ENCODE measurements at places on chromosomes 2 and 18.

DNA sequence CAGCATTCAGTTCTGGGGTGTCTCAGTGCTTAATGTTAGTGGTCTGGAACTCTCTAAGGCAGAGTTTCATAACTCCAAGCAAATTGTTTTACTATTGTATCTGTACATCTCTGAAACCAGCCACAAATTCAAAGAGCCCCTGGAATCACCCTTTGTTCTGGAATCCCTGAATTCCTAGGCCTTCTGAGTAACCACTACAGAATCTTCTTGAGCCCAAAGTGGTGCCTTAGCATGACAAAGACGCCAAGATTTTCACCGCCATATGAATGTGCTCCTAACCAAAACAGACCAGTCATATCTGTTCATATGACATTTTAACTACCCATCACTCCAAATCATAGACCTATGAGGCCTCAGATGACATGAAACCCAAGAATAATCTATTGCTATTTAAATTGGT, 668.1 kb downstream of the EPHA4 start:
- no peak for DNase-seq

DNA sequence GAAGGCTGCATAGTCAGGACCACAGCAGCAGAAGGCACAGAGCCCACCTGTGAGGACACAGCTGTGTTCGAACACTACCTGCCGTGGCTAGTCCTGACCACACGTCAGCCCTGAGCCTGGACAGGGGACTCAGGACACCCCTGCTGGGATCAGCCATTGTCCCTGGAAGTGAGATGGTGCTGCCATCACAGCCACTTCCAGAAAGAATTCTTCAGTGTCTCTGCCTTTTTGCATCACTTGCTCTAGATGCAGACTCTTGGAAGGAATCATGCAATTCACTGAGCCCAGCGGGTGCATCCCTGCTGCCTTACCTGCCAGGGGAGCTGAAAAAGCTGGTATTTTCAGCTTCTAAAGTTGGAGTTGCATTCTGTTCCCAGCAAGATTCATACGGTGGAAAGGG, 49.3 kb downstream of the LAMA3 start:
- no peak for DNase-seq

DNA sequence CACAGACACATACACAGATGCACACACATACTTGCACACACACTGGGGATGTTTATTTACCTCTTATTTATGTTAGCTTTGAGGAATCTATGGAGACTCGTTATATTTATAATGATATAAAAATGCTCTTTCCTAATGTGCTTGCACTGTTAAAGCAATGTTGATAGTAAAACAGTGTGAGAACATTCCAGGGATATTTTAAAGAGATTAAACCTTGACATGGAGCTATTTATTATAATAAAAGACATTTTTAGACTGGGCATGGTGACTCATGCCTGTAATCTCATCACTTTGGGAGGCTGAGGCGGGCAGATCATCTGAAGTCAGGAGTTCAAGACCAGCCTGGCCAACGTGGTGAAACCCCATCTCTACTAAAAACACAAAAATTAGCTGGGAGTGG, 557.3 kb upstream of the ZNF804A start:
- no peak for DNase-seq

GRCh38 chr2:181185948-181186347, 205.5 kb downstream of the UBE2E3 start:
- no peak for DNase-seq

GRCh38 chr2:133223226-133223625, 345.0 kb downstream of the NCKAP5 start:
- no peak for DNase-seq

GRCh38 chr2:61042807-61043206, 22.9 kb upstream of the SANBR start:
- no peak for DNase-seq
